ENCODE measurements at places on chromosomes 3 and 15.

GRCh38 chr3:153973722-153974265 is 147.4 kb upstream of the ARHGEF26 start:
- DNase-seq = no peak

GRCh38 chr3:29697989-29698388 is 417.1 kb downstream of the RBMS3 start:
- DNase-seq = no peak

DNA sequence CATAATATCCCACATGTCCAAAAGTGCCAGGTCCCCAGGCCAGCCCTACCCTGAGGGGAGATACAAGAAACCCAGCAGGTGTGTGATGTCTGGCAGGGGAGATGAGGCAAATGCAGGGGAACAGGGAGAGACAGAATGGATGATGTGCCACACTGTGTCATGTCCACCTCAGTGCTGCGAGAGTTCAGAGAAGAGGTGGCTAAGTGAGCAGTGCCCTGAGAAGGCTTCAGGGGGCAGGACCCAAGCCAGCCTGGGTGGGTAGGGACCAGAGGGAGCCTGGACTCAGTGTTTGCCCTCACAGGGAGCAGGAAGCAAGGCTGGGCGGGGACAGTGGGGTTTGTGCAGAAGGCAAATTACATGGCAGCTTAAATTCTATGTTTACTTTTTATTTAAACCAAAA is 61.2 kb downstream of the KLHL6 start:
- DNase-seq = no peak

DNA sequence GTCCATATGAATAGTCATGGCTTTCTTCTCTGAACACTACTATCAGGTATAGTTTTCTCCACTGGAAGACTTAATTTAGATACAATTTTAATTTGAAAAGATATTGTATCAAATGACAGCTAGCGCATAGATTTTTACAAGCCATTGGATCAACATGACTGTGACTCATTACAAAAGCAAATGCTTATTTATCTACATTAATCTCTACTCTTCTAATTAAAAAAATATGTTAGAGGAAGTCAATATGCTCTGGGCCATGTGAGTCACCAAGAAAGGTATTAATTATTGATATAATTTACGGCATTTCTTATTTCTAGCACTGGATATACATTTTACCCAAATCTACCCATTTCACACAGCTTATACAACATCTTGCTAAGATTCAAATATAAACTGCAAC is 800.3 kb upstream of the GBE1 start:
- no peak for DNase-seq

- no peak for DNase-seq
Observed at GRCh38 chr3:9416139-9416780, 18.8 kb downstream of the SETD5 start.

GRCh38 chr3:54567949-54568348 is 359.9 kb downstream of the LRTM1 start:
- DNase-seq = no peak

GRCh38 chr3:40801284-40801741 is 276.6 kb downstream of the ZNF621 start:
- DNase-seq = no peak

DNA sequence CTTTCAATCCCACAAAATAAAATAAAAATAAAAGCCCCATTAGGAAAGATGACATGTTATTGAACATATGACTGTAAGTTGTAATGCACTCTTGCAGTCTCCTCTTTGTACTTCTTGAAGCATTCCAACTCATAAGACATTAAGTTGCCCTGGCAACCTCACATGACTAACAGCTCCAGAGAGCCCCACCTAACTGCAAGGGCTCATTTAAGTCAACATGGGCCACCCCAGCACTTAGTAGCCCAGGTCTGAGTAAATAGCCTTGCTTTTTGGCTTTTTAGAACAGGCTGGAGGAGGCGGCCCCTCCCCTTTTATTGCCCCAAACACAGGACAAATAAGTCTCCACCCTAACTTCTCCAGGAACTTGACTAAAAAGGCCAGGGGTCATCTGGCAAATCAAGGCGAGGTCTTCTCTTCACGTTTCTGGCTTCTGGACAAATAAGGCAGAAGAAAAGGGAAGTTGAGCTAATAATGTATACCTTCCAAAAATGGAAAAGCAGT is 135.1 kb downstream of the TMCO5A start:
- peak; percentile 4 for DNase-seq

- DNase-seq = no peak
Observed at GRCh38 chr3:186540835-186541226, 3.3 kb downstream of the CRYGS start.

DNA sequence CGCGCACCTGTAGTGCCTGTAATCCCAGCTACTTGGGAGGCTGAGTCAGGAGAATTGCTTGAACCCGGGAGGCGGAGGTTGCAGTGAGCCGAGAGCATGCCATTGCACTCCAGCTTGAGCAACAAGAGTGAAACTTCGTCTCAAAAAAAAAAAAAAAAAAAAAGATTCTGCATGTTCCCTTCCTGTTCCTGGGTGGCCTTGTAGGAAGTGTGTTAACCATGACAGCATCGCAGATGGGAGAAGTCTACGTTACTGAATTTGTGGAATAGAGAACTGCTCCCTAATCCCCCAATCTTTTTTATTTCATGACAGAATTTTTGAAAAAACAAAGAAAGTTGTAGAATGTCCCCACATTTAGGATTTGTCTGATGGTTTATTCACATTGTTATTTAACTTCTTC is 45.4 kb downstream of the FOXL2 start:
- DNase-seq = no peak

- no peak for DNase-seq
Observed at GRCh38 chr3:54307566-54308180, 185.3 kb downstream of the CACNA2D3 start.

- no peak for DNase-seq
Observed at GRCh38 chr3:127441764-127442163, 148.8 kb downstream of the TPRA1 start.

DNA sequence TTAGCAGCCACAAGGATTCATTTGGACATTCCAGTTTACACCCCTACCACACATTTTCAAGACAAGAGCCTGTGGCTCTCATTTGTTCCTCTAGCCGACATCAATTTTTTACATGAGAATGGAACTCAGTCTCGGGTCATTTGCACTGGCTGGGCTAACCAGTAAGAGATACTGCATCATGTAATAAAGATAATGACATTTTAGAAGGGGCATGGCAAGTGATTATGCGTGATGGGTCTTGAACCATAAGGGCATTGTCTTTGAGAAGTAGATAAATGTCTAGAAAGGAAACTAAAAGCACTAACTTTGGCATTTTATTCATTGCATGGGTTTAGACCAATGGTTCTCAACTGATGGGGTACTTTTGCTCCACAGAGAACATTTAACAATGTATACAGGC is 146.0 kb upstream of the GRM7 start:
- no peak for DNase-seq

GRCh38 chr3:71709908-71710511 is 15.2 kb downstream of the EIF4E3 start:
- no peak for DNase-seq

DNA sequence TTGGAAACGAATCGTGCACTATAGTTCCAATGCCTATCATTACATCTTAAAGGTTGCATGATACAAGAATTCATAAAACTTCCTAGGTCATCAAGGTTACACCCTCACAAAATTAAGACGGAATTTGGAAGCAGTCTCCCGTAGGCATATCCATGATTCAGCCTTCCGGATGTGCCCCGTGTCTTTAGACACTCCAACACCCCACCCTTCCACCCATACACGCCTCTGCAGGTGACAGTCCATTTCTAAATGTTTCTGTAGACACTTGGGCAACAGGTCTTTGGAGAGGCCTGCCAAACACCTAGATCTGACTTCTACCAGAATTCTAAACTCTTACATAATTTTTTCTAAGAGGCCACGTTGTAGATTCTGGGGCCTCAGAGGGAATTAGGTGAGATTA is 49.8 kb downstream of the LDHAL6B start:
- DNase-seq = no peak

DNA sequence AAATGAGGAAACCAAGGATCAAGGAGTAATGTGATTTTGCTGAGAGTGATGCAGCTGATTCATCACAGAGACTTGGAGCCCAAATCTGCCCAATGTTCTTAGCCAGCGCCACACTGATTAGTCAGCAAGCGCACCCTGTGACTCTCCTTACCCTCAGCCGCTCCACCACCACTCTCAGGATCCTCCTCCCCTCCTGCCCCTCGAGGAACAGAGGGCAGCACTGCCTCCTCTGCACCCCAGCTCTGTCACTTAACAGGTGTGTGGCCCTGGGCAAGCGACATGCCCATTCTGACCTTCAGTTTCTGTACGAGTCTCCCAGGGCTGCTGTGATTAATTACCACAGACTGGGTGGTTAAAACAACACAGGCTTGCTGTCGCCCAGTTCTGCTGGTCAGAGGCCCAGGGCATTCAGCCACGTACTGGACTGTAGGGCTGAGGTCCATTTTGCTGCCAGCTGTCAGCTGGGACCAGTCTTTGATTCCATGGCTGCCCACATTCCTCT is 36.1 kb upstream of the HRH1 start:
- DNase-seq = no peak

DNA sequence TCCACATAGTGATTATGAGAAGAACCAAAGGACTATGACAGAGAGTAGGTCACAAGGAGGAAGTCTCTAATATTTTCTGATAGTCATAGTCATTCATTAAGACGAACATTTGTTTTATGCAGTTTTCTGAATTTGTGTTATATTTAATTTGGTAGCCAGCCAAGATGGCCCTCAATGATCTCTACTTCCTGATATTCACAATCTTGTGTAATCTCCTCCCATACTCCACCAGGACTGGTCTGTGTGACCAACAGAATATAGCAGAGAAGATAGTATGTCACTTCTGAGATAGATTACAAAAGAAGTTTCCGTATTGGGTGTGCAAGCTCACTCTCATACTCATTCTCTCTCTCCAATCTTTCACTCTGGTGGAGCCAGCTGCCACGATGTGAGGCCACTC is 30.8 kb downstream of the HLTF start:
- no peak for DNase-seq

GRCh38 chr3:129942296-129942695 is 32.2 kb upstream of the TRH start:
- peak; percentile 18 for DNase-seq

- no peak for DNase-seq
Observed at GRCh38 chr3:18153571-18154173, 271.5 kb downstream of the SATB1 start.

DNA sequence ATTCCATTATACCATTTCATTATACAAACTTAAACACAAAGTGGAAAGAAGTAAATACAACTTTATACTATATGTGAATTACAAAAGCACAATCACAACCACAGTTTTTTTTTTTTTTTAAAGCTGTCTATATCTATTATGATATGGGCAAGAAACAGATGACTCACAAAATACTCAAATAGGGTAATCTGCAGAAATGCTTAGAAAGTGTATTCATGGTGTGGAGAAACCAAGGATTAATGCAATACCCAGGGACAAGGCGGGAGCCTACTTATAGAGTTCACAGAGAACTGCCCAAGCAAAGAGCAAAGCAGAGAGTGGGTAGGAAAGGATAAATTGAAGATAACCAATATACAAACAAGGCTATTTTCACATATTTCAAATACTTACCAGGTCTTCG is 332.0 kb downstream of the FHIT start:
- no peak for DNase-seq

GRCh38 chr3:126245811-126246727 is 65.7 kb upstream of the ALDH1L1 start:
- no peak for DNase-seq

- DNase-seq = no peak
Observed at GRCh38 chr3:127084401-127084990, 101.6 kb downstream of the PLXNA1 start.

DNA sequence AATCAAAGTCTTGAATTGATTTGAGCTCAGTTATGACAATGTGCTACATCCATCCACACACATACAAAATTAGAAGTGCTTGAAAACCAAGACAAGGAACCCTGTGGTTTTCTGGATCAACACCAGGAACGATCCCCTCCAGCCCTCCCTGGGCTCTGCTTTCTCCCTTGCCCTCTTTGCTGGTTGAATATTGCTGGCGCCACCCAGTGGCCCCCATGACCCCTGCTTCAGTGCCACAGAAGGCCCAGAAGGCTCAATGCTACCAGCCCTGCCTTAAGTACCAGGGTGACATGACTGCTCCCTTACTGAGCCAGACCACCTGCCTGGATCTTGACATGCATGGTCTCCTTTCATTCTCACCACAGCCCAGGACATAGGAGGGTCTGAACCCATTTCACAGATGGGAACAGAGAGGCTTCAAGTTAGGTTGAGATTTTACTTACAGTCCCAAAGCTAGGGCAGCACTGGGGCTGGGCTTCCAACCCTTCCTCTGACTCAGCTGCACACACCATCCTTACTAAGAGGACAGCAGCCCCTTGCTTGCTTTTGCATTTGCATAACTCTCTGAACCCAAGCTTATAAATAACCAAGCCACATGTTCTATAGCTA is 15.0 kb downstream of the IL12A start:
- peak; percentile 43 for DNase-seq

- DNase-seq = no peak
Observed at GRCh38 chr15:66773129-66773873, 71.3 kb downstream of the SMAD6 start.

- no peak for DNase-seq
Observed at GRCh38 chr3:154151969-154152368, 30.8 kb downstream of the ARHGEF26 start.

DNA sequence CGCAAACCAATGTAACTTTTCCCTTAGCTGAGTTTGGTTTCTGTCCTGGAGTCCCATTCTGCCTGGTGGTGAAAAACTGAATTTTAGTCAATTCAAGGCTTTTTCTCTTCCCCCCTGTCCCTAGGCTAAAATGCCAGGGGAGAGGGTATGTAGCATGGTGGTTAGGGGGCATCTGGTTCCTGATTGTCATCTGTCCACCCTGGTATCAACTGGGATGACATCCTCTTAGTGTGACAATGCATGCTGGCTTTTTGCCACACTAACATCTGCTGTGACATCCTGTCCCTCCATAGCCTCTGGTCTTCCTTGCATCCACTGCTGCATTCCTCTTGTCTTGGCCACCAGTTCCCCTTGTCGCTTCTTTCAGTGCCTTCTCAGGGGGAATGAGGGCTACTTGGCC is 73.7 kb downstream of the ABHD5 start:
- no peak for DNase-seq

- DNase-seq = no peak
Observed at GRCh38 chr3:140233702-140234101, 298.7 kb downstream of the CLSTN2 start.

DNA sequence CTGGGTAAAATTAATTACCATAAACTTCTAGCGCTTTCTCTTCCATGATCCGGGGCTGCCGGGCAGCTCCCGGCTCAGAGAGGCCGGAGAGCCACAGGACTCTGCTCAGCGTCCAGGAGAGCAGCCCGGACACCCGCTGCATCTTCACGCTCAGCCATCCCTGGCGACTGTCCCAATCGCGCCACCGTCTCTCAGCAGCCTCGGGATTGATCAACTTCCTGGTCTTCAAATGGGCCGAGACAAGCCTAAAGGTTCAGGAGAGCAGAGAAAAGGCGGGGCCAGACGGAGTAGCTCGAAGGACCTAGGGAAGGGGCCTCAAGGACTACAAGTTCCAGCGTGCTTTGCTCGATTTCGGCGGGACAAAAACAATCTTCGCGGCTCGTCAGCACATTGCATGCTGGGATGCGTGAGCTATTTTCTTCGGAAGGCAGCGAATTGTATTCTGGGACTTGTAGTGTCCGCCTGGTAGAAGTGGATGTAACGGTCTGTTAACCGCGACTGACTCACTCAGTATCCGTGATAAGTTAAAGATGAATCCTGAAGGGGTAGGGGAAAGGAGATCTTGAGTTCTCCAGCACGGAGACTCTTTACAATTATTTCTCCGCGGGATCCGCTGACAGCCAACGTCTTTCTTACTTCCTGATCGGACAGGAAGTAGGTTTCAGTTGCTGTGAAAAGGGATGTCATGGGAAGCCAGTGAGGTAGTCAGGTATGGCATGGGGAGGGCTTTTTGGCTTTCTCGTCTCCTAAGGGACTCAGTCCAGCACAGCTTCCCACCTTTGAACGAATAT is at the start of gene CIAO2A:
Gene CIAO2A, minus strand, starts transcription at position 212 of the 791 bp plus-strand sequence. Its CDS starts 70 bp downstream, at position 142.
- DNase-seq = peak; percentile 85

Measured in nucleus accumbens (tissue), 56 donors.